Natural killer cell treated with Interleukin-12 subunit alpha and Interleukin-12 subunit beta and Interleukin-15 and Interleukin-18, amount 100 ng/mL, for 72 hours (primary cell): ENCODE measurements at places on chromosomes 5 and 9. TPM values are rescaled to one million over a fixed set of nuclear protein-coding genes. Genes with fewer than 3 reads are reported as not detected.
A peak's percentile ranks its signal among the peaks of the same experiment; 100 is the strongest.

- no peaks in the 10 kb centered on the region for H3K4me1 ChIP-seq
- no peak overlapping the region for H3K4me3 ChIP-seq
- peaks cover 10% of the 10 kb centered on the region for H3K27me3 ChIP-seq
- H3K36me3 ChIP-seq, result no peaks in the 10 kb centered on the region
- DNase-seq, result no peak
Measured at GRCh38 chr9:38371495-38371894, 21.0 kb upstream of the ALDH1B1 start.

DNA sequence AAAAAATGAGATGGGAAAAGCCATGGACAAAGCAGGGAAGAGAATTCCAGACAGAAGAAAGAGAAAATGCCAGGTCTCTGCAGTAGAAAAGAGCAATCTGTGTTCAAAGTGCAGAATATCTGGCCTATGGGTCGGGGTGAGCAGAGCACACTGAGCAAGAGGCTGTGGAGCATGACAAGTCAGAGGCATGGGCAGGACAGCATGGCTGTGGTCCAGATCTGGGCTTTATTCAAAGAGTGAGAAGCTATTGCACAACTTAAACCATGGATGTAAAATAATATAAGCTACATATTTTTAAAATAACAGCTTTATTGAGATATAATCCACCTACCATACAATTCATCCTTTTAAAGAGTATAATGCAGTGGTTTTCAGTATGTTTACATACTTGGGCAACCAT lies 133.1 kb upstream of the SPDL1 start:
- H3K4me1 ChIP-seq, result no peaks in the 10 kb centered on the region
- no peak overlapping the region for H3K4me3 ChIP-seq
- H3K36me3 ChIP-seq, result no peaks in the 10 kb centered on the region
- no peak overlapping the region for H3K27ac ChIP-seq
- no peak for DNase-seq
- H3K27me3 ChIP-seq, result peaks cover 7% of the 10 kb centered on the region

GRCh38 chr5:175520321-175520720 lies 42.0 kb downstream of the SFXN1 start:
- H3K4me1 ChIP-seq, result peaks cover 58% of the 10 kb centered on the region
- peak overlapping the region; percentile 90 for H3K27ac ChIP-seq
- H3K4me3 ChIP-seq, result peak overlapping the region; percentile 79
- no peaks in the 10 kb centered on the region for H3K27me3 ChIP-seq
- H3K36me3 ChIP-seq, result peaks cover 53% of the 10 kb centered on the region
- DNase-seq, result no peak

- H3K27me3 ChIP-seq, result no peaks in the 10 kb centered on the region
- no peak for DNase-seq
- H3K4me3 ChIP-seq, result no peak overlapping the region
- H3K4me1 ChIP-seq, result no peaks in the 10 kb centered on the region
- H3K27ac ChIP-seq, result no peak overlapping the region
Measured at GRCh38 chr9:133943036-133943780, 48.9 kb downstream of the VAV2 start.

DNA sequence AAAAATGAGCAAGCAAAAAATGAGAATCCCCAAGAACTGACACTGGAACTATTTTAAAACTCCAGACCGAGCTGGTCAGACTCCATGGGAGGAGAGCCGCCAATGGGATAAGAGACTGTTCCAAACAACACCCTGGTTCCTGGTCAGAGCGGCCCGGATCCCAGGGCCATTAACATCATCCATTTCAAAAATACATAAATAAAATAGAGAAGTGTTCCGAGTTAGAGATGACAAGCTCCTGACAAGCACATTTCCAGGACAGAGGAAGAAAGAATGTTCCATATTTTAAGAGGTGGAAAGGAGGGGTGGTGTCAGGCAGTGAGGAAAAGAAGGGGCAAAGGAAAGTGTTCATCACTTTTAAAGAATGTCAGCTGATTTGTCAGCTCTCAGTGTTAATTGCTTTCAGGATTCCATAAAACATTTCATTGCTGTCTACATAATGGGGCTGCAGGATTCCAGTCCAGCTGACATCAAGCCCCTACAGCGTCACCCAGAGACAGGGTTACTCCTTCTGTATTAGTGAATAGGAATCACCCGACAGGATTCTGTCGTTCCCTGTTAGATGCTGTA lies 202.5 kb upstream of the TRIM32 start:
- no peak overlapping the region for H3K27ac ChIP-seq
- no peak overlapping the region for H3K4me3 ChIP-seq
- DNase-seq, result no peak
- no peaks in the 10 kb centered on the region for H3K4me1 ChIP-seq
- H3K36me3 ChIP-seq, result no peaks in the 10 kb centered on the region

- no peak overlapping the region for H3K27ac ChIP-seq
- H3K4me3 ChIP-seq, result no peak overlapping the region
- no peaks in the 10 kb centered on the region for H3K36me3 ChIP-seq
- H3K27me3 ChIP-seq, result no peaks in the 10 kb centered on the region
Measured at GRCh38 chr5:109141222-109142200, 268.3 kb downstream of the PJA2 start.

GRCh38 chr5:115723220-115723619 lies 93.2 kb downstream of the CDO1 start:
- peaks cover 31% of the 10 kb centered on the region for H3K27me3 ChIP-seq
- no peak for DNase-seq
- H3K4me1 ChIP-seq, result no peaks in the 10 kb centered on the region
- H3K4me3 ChIP-seq, result no peak overlapping the region

DNA sequence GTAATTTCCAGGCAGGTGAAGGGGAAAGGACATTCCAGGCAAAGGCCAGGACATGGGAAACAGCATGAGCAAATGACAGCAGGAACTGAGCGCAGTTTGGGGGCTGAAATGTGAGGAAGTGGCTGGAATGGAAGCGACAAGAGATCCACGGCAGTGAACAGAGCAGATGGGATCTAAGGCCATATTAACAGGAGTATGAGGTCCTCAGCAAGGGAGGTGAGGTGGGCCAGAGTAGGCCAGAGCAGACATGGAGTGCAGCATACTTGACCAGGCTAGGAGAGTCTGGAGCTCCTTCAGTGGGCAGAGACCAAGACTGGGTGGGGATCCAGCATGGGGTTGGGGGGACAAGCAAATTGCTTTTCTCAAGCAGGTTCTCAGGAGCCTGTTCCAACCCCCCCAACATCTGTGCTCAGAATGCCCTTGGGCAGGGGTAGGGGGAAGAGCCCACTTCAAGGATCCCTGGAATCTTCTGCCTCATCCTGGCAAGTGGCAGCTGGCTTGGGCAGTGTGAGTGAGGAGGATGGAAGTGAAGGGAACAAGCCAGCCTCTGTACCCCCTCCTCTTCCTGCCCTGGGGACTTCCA lies 34.5 kb downstream of the DAB2IP start:
- no peaks in the 10 kb centered on the region for H3K36me3 ChIP-seq
- H3K4me3 ChIP-seq, result no peak overlapping the region
- no peak overlapping the region for H3K27ac ChIP-seq

DNA sequence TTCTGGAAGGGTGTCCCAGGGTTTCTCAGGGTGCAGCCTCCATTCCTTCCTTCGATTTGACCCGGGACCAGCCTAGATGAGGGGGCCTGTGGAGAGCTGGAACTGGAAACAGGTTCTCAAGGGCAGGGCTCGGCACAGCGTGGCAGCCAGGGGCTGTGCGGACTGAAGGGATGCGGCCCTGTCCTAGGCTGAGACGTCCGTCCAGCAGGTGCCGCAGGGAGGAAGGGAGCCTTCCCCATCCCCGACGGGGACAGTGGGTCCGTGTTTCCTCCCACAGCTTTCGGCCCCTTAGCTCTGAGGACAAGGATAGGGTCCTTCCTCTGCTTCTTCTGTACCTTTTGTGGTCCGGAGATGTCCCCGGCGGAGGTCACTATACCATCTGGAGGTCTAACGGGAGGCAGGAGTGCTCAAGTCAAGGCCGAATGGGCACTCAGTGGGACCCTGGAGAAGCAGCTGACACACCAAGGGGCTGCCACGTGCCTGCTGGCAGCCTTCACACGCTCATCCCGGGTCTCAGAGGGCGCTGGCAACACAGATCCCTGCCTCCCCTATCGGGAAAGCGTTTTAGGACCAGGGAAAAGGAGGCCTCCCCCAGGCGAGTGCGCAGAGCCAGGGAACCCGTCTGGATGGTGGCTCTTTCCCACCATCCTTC lies 49.9 kb downstream of the USP20 start:
- DNase-seq, result no peak
- no peaks in the 10 kb centered on the region for H3K27me3 ChIP-seq
- H3K36me3 ChIP-seq, result no peaks in the 10 kb centered on the region
- H3K27ac ChIP-seq, result peak overlapping the region; percentile 98
- H3K4me1 ChIP-seq, result peaks cover 60% of the 10 kb centered on the region

GRCh38 chr5:61019642-61020041 lies 74.6 kb downstream of the NDUFAF2 start:
- no peaks in the 10 kb centered on the region for H3K4me1 ChIP-seq
- no peak overlapping the region for H3K4me3 ChIP-seq
- H3K27ac ChIP-seq, result no peak overlapping the region
- no peak for DNase-seq

The TEX48 gene
- total RNA-seq, result not detected

The MYMK gene
- not detected for total RNA-seq

The CYLC2 gene
- not detected for total RNA-seq

The ADGRV1 gene
- 0.33 TPM for total RNA-seq
